NCI-H1436 treated with DMSO at 0.1 percent for 48 hours (cell line): ENCODE measurements at places on chromosomes 1 and 21.

- DNase-seq = no peak
Observed at GRCh38 chr1:81600878-81601622, 199.7 kb upstream of the ADGRL2 start.

DNA sequence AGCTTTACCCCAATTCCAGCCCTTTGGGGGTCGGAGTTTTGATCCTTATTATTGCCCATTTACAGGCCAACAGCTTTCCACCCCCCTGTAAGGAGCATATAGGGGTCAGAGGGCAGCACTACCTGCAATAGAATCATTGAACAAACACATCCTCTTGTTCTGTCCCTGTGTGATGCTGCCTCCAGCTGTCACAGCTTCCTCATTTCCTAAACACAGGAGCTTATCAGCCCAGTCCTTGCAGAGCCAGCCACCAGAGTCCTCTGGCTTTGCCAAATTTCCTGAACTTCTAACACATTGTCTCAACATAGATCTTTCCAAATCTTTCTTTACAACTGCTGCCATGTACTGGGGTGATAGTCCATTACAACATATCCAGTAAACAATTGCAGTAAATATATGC lies 32.8 kb upstream of the PTBP2 start:
- no peak for DNase-seq

- no peak for DNase-seq
Observed at GRCh38 chr1:34213956-34214355, 37.2 kb downstream of the C1orf94 start.

DNA sequence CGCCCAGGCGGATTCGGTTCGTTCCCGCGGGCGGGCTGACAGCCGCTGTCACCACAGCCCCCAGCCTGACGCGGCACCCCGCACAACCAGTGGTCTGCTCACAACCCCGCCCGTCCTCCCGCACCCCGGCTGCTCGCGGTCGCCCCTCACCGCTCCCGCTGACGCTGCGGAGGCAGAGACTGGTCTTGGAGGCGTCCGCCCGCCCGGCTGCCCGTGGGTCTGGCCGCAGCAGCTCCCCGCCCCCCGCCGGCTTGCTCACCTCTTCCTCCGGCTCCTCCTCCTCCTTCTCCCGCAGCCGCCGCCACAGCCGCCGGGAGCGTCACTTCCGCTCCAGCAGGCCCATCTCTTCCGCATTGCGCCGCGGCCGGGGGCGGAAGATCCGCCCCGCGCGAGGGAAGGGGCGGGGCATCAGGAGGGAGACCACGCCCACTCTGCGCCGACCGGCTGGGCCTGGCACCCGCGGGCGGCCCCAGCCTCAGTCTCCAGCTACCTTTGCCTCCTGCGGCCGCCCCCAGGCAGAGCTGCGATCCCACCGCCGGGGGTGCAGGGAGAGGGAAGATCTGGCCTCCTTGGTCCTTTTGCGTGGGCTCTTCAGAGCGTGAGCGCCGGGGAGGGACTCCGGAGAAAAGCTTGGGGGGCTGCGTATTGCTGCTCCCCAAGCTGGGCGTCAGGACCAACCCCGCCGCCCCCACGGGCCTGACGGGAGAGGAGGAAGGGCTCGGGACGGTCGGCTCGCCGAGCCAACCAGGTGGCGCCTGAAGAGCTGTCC lies at the start of gene SYNJ1:
Gene SYNJ1 (minus strand): TSS at position 327 of the 769 bp plus-strand sequence. CDS start 1,118 bp downstream, outside the sequence.
- peak; percentile 61 for DNase-seq

DNA sequence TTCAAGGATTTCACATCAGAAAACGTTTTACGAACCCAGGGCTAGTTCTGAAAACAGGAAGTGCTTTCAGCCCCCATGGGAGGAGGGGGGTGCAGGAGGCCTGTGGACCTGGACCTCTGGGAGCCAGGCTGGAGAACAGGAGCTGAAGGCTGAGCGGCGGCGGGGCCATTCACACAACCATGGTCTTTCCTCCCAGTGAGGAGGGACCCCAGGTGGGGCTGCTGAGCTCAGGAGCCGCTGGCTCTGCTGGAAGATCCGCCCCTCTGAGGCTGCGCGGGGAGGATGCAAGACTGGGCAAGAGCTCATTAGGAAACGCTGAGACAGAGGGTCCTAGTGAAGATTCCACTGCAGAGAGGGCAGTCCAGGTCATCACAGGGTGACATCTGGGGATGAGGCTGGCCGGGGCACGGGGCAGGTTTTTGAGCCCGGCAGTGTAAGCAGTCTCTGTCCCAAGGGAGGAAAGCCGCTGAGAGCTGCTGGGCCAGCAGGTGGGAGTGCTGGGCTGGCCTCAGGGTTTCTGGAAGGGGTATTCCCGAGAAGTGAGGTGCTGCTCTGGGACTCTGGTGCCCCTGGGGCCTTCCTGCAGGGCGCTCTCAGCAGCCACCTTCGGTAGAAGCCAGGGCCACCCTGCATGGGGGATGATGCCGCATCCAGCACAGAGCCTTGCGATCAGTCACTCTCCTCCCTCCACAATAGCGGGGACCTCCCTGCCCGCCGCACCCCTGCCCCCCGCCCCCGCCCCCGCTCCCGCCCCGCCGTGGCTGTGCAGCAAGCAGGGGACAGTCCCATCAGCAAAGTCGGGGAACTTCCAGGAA lies 7.5 kb downstream of the MX2 start:
- DNase-seq = no peak

DNA sequence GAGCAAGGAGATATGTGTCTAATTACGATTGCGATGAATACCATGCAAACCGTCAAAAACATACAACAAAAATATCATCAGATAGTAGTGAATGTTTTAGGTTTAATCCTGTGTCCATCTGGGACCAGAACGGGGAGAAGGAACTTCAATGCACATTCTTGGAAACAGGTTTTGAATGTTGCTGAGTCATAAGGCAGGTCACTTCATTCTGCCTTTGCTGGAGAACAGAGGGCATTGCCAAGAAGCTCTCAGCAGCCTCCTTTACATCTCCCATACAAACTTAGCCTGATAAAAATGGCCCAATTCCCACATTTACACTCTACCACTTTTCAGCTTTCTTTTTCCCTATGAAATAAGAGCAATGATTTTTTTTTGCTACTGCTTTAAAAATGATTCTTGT lies 78.0 kb upstream of the KCNJ6 start:
- DNase-seq = no peak

- no peak for DNase-seq
Observed at GRCh38 chr1:46467183-46467504, 22.5 kb upstream of the DMBX1 start.
